Anterior cingulate cortex (tissue), 58 donors: ENCODE measurements at places on chromosomes 4 and X.
A peak's percentile ranks its signal among the peaks of the same experiment; 100 is the strongest.

GRCh38 chrX:139640259-139640658 is 67.7 kb downstream of the MCF2 start:
- no peak for DNase-seq

GRCh38 chr4:183721207-183722081 is 62.4 kb downstream of the TRAPPC11 start:
- DNase-seq, result peak; percentile 16

- no peak for DNase-seq
Observed at GRCh38 chrX:66015900-66016689, 23.8 kb downstream of the VSIG4 start.

DNA sequence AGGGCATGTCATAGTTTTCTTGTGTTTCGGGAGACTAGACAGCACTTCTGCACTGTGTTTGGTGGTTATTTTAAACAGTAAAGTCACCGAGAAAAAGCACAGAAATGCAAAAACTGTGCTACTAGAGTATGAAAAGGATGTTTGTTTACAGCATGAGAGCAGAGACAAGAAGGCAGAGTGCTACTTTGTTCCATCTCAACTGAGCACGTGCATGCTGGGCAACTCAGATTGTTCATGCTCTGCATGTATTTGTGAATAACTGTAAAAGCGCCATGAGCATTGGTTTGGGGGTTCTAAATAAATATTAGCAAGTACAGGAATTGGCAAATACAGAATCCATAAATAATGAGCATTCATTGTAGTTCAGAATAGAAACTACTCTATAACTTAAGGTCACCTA is 7.4 kb downstream of the EVC start:
- DNase-seq, result no peak

DNA sequence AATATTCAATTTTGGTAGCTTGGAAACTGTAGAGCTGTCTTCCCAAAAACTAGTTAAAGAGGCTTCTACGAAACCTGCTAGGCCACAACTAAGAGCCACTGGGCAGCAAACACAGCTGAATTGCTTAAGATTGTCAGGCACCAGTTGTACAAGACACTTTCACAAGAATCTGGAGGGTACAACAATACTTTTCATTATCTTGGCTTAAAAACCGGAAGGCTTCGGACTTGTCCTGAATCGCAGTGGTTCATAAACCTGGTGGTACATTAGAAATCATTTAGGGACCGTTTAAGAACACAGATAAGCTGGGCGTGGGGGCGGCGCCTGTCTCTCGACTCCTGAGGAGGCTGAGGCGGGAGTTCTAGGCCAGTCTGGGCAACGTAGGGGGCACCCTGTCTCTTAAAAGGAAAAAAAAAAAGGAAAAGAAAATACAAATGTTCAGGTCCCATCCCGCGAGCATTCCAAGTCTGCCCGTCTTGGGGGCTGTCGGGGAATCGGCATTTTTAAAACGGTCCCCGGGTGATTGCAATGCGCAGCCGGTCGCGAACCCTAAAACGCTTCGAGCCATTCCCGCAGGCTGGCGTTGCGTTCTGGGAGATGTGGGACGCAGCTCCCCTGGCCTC is 763 bp downstream of the PYURF start:
- DNase-seq, result no peak

GRCh38 chr4:33998291-33998690 is 2246.0 kb downstream of the ARAP2 start:
- no peak for DNase-seq

DNA sequence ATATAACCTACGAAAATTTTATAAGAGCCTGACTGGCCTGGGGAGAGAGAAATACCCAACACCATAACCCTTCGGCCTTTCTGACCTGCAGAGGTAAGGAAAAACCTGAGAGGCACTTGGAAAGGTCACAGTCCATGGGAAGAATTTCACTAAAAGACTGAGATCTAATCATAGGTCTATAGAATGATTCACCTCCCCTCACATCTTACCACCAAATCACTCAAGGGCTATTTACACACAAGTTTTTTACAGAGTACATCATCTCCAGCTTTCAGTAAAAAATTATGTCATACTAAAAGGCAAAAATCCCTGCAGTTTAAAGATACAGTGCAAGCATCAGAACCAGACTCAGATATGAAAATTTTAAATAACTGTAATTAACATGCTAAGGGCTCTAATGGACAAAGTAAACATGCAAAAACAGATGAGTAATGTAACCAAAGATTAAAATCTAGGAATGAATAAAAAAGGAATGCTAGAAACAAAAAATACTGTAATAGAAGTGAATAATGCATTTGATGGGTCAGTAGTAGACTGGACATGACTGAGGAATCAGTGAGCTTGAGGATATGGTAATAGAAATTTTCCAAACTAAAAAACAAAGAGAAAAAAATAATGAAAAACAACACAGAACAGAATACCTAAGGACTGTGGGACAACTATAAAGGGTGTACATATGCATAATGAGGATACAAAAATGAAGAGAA is 32.1 kb upstream of the SLC16A2 start:
- DNase-seq, result no peak

GRCh38 chr4:143344041-143344440 is 7.4 kb downstream of the GAB1 start:
- DNase-seq, result no peak

DNA sequence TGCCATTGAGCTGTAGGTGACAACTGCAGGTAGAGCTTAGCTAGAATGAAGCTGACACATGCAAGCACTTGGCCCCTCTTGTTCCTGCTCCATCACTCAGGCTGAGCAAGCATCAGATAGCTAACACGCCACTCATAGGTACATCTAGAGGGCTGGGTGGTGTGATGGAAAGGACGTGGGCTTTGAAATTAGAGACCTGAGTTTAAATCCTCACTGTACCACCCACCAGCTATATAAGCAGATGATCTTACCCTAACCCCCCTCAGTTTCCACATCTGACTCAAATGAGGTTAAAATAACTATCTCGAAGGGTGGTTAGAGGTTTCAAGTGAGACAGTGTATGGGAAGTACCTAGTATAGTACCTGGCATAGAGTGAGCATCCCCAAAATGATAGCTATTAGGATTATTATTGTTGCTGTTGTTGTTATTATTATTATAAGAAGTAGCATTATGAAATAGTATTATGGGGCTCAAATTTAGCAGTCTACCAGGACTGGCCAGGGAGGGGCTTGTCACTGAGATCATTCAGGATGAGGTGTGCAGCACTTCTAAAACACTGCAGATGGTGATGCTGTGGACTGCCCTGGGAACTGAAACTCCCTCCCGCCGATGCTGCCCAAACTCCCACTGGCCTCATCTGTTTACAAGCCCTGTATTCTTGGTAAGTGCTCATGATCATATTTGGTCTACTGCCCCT is 59.0 kb downstream of the REELD1 start:
- no peak for DNase-seq

- no peak for DNase-seq
Observed at GRCh38 chr4:30586850-30587249, 133.3 kb upstream of the PCDH7 start.

GRCh38 chrX:135410861-135411627 is 10.7 kb upstream of the SMIM10L2A start:
- no peak for DNase-seq

DNA sequence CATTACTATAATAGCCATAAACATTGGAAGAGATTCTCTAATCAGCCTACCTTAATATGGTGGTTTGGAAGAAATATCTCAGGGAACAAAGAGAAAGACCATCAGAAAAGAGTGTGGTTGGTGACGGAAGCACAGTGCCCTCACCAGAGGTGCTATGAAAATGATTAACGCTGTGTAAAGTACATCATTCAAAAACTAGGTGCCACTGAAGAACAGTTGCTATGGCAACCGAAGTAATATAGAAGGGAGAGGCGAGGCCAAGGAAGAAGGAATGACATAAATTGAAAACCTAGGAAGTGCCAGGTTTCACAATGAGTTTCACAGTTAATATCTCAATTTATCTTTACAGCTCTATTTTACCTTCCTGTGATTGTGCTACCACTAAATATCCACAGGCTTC is 57.0 kb upstream of the ARSJ start:
- DNase-seq, result no peak

- no peak for DNase-seq
Observed at GRCh38 chr4:92433272-92433758, 129.5 kb downstream of the GRID2 start.

GRCh38 chr4:169179609-169180521 is 90.9 kb downstream of the SH3RF1 start:
- DNase-seq, result no peak

DNA sequence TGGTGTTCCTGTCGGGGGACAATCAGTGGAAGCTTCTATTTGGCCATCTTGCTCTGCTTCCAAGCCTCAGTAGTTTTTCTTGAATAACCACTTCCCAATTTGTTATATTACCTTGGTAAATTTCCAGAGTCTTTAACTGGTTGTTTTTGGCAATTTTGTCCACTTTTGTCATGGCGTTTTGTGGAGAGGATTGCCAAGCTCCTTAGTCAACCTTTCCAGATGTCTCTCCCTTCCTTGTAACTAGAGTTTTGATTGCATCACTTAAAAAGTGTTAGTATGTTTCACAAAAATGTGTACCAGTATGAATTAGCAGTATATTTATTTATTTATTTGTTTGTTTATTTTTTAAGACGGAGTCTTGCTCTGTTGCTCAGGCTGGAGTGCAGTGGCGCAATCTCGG is 15.8 kb upstream of the UXT start:
- DNase-seq, result no peak

- no peak for DNase-seq
Observed at GRCh38 chr4:185840953-185841352, 29.0 kb upstream of the SORBS2 start.

DNA sequence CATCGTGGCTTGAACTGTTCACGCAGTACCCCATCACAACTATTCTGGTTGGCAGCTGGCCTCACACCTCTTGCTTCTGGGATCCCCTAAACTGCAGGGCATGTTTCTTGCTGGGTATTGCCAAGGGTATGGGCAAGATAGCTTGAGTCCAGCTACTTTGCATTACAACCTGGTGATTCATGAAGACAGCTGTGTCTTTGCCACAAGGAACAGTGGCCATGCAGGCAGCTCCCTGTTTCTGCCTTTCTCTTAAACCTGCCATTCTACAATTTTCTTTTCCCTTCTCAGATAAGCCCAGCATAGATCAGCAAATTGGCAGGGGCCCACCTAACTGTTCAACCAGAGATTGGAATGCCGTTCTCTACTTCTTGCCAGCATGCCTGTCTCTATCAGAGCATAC is 42.8 kb downstream of the TENM3 start:
- no peak for DNase-seq

GRCh38 chr4:93633721-93634120 is 194.8 kb upstream of the ATOH1 start:
- DNase-seq, result no peak

DNA sequence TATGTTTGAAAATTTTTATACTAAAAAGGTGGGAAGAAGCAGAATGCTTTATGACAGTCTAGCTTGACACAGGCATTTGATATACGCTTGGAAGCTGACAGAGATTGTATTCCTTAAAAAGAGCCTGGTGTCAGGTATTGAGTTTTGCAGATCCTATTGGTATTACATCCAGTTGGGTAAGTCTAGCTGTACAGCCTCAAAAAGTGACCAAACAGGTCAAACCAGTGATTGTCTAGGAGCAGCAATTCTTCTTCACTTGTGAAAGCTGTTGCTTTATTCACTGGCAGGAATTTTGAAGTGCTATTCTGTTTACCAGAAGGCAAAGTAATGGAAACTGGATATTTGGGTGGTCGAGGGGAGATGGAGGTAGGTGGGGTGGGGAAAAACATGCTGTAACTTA is 77.5 kb downstream of the UCHL1 start:
- DNase-seq, result no peak

DNA sequence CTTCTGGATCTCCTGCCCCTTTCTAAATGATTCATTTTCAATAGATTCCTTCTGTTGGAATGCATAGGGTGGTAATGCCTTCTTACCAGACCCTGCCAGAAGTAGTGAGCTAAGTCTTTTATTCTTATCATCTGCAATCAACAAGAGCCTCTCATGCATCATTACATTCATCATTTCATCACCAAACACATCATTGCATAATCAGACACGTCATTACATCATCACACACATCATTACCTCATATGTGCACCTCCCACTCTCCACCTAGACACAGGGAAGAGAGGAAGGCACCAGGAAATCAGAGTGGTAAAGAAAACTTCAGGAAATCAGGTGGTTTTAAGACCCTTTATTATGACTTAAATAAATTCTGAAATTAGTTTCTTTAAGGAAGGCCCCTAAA is 45.0 kb downstream of the VCX2 start:
- DNase-seq, result no peak

GRCh38 chrX:101252634-101253033 is 33.0 kb downstream of the DRP2 start:
- DNase-seq, result no peak

GRCh38 chr4:15912236-15912635 is 26.3 kb downstream of the FGFBP1 start:
- DNase-seq, result no peak

DNA sequence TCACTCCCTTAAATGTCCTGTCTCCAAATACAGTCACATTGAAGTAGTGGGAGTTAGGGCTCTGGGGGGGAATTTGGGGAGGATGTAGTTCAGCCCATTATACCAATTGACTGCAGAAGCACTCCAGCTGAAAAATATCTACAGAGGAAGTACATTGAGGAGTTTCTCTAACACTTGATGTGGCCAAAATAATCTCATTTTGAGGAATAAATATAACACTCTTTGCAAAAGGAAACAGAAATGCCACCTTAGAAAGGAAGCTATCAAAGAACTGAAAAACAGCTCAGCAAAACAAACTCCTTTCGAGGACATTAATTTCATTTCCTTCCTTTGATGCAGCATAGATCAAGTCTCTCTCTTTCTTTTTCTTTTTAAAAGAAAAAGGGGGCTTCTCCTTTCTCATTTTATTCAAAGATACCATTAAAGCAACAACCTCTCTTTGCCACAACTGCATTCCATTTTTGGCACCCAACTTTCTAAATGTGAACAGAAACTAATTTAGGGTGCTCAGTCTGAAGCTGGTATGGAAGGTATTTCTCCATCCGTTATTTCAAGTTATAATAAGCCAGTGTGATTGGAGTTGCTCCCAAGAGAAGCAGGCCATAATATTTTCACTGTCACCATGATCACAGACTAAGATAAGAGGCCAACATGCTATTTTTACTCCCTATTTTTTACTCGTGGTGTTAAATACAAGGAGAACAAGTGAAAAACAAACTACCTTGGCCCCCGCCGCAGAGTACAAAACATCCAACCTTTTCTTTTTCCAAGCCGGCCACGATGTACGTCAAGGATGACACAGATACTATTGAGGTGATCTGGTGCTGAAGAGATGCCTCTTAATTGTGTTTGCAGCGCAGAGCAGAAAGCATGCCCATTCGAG is 230.4 kb upstream of the GATB start:
- DNase-seq, result no peak
